ENCODE measurements at places on chromosomes 7 and 10.

GRCh38 chr7:104963991-104964385 lies 50.0 kb upstream of the KMT2E start:
- DNase-seq, result no peak

GRCh38 chr10:103197174-103197573 lies 4.1 kb upstream of the NT5C2 start:
- DNase-seq, result peak; percentile 40

- DNase-seq, result no peak
Measured at GRCh38 chr7:7051206-7051877, 131.0 kb upstream of the C1GALT1 start.

DNA sequence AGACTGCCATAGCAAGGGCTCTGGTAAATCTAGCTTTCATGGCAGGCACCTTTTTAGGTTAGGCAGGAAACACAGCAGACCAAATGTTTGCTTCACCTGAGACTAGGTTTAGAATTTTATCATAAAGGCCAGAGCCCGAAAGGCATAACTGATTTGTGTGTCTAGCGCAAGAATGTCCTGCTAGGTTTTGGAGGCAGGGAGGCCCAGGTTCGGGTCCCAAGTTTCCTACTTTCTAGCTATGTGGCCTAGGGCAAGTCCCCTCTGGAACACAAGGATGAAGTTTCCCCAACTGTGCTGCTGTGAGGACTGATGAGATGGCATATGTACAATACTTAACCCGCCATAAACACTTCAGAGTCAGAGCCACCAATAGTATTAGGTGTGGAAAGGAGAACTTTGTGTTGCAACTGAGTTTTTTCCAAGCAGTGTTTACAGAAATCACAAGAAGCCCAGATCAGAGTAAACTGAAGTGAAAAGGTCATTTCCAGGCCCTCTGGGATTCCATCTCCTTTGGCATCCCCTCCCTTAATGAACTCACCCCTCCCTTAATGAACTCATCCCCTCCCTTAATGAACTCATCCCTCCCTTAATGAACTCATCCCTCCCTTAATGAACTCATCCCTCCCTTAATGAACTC lies 244.9 kb downstream of the SKAP2 start:
- no peak for DNase-seq

- DNase-seq, result no peak
Measured at GRCh38 chr7:85130702-85131101, 56.2 kb downstream of the SEMA3D start.

DNA sequence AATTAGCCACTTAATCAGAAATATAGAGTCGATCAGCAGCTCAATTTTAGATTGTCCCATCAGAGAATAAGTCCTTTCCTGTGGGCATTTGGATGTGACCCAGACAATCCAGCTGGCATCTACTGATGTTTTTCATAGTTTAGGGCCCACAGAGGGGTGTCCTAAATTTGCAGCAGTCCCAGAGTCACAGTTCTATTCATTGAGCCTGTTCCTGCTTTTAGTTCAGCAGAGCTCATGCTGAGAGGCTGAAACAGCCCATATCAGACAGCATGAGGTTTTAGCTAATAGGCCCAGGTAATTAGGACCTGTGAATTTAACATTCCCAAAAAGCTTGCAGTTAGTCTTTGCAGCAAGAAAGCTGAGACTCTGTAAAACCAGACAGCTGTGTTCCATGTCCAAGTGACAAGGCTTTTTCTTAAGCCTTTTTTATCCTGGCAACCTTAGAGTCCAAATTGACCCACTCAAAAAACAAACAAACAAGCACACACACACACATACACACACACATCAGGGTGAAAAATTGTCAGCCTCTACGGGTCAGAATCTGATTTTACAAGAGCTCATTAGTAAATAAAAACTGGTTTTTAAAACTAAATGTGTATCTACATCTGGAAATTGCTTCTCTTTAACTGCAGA lies 33.7 kb downstream of the ANKIB1 start:
- no peak for DNase-seq

DNA sequence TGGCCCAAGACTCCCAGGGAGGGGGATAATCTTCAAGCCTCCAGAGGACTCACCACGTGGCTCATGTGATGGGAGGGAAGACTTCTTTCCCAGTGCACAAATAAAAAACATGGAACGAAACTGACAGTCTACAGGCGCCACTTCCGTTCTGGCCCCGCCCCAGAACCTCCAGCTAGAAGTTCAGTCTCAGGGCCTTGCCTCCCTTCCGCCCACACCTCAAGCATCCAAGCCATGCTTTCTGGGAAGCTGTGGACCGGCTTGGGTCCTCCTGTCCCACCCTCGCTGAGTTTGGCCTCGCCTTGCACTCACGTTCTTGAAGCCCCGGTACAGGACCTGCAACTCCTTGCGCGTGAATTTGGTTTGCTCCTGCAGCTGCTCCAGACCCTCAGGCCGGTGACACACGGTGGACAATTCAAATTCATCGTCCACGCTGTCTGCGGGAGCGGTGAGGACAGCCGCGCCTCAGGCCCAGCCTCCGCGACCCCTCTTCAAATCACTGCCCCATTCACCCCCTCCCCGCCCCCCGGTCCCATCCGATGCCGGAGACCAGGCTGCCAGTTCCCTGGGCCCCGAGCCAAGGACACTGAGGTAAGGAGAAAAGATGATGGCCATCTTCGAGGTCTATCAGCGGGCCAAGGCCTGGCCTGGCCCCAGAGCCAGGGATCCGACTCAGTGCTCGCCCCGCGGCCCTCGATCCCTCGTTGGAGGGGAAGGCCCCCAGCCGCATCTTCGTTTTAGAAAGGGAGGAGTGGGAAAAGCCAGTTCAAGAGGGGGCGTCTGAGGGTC lies 10.7 kb upstream of the OGA start:
- peak; percentile 58 for DNase-seq

GRCh38 chr7:47298636-47299035 lies 283.3 kb downstream of the TNS3 start:
- no peak for DNase-seq

- peak; percentile 78 for DNase-seq
Measured at GRCh38 chr7:88344956-88345832, 38.5 kb upstream of the STEAP4 start.

- no peak for DNase-seq
Measured at GRCh38 chr7:19290968-19291367, 145.7 kb upstream of the FERD3L start.

DNA sequence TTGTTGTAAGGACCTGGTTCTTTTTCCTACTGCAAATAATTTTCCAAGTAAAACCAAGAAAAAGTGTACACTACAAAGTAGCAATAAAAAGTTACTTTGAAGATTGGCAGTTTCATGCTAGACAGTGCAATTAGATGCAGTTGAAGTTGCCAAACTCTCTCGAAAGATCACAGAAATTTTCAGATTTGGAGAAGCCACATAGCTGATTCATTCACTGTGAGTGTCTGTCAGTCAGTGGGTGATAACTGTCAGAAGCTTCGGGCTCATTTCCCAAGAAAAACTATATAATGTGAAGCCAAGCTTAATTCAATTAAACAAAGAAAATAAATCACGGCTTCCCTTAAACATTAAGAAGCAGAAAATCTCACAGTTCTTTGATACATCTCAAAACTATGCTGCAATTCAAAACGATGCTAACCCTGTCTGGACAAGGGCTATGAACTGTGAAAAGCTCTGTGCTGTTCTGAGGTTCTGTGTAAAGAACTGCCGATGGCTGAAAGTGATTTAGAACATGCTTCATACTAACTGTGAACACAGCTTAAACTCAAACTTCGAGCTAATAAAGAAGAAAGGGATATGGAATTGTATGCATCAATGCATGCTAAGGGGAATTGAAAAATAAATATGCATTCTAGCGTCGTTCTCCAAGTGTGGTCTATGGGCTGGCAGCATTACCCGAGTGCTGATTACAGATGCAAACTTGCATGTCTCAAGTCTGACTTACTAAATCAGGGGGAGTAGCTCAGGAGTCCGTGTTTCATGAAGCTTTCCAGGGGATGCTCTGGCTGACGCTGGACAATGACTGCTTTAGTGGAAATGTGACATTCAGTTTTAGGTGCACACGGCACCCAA lies 557.4 kb downstream of the CALN1 start:
- no peak for DNase-seq

GRCh38 chr10:117609095-117609795 lies 66.7 kb downstream of the EMX2 start:
- DNase-seq, result peak; percentile 81

DNA sequence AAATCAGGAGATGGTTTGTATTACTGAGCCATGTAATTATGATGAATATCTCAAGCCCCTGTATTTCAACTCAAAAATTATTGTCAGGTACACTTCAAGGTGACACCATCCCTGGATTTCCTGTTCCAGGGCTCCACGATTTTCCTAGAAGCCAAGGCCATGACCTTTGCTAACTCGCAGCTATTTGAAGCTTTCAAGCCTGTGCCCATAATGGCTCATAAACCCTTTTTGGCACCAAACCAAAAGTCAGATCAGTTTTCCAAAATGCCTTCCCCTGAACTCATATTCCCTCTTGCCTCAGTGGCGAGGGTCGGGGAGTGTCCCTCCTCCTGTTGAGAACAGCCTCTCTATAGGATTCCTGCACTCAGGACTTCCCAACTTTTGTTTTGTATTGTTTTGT lies 70.8 kb downstream of the HIP1 start:
- DNase-seq, result no peak

GRCh38 chr7:159091480-159092475 lies 52.9 kb downstream of the VIPR2 start:
- DNase-seq, result peak; percentile 5

GRCh38 chr10:119352807-119353206 lies 145.4 kb downstream of the GRK5 start:
- no peak for DNase-seq

DNA sequence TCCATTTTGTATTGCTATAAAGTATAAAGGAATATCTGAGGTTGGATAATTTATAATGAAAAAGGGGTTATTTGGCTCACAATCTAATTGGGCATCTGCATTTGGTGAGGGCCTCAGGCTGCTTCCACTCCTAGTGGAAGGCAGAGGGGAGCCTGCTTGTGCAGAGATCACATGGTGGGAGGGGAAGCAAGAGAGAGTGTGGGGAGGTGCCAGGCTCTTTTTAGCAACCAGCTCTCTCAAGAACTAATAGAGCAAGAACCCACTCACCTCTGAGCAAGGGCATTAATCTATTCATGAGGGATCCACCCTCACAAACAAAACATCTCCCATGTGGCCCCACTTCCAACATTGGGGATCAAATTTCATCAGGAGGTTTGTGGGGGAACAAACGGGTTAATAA lies 64.6 kb downstream of the OGDH start:
- DNase-seq, result no peak

- no peak for DNase-seq
Measured at GRCh38 chr10:128018236-128018635, 108.0 kb downstream of the MKI67 start.

GRCh38 chr10:95691281-95691680 lies 2.4 kb downstream of the TCTN3 start:
- DNase-seq, result no peak

DNA sequence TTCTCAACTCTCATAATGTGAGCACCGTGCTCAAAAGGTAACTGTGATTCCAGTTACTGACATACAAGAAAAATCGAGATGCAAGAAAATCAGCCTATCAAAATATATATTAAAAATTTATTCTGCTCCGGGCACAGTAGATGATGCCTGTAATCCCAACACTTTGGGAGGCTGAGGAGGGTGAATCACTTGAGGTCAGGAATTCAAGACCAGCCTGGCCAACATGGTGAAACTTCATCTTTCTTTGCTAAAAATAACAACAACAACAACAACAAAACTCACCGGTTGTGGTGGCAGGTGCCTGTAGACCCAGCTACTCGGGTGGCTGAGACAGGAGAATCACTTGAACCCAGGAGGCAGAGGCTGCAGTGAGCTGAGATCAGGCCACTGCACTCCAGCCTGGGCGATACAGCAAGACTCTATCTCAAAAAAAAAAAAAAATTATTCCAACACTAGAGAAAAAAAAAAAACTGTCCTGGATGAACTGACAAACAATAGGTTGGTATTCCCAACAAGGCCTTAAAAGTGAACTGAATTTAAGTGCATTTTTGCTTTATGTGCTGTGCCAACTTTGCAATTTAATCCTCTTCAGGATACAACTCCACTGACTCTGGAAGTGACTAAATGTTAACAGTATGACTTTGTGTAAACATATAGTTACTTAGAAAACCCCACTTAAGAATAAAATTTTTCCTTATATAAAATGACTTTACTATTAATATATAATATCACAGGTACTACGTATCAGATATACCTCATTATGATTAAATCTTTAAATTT lies 51.1 kb downstream of the JMJD1C start:
- no peak for DNase-seq

GRCh38 chr7:133139350-133139749 lies 57.5 kb upstream of the CHCHD3 start:
- DNase-seq, result no peak

GRCh38 chr7:157412021-157412443 lies 75.2 kb downstream of the DNAJB6 start:
- DNase-seq, result no peak

DNA sequence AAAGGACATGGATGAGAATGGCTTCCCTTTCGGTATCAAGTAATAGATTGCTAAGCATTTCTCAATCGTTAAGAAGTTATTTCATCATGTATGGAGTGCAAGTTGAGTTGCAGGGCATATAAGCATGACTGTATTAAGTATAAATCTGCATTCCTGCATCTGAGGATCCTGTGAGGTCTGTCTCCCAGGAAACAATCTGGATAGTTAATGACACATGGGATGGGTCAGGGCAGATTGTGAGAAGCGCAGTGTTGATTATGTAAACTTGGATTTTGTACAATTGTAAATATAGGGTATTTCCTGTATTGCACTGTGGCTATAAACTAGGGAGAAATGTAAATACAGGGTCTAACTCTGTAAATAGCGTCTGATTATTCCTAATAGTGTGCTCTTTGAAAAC lies 102.6 kb downstream of the PLXDC2 start:
- no peak for DNase-seq

GRCh38 chr7:67550801-67551436 lies 554.3 kb downstream of the TYW1 start:
- no peak for DNase-seq

GRCh38 chr7:37920305-37920848 lies at the start of gene EPDR1:
TSS of gene EPDR1 (plus strand) at chr7:37920640. CDS start at chr7:37920940, 300 bp downstream.
- DNase-seq, result peak; percentile 80

DNA sequence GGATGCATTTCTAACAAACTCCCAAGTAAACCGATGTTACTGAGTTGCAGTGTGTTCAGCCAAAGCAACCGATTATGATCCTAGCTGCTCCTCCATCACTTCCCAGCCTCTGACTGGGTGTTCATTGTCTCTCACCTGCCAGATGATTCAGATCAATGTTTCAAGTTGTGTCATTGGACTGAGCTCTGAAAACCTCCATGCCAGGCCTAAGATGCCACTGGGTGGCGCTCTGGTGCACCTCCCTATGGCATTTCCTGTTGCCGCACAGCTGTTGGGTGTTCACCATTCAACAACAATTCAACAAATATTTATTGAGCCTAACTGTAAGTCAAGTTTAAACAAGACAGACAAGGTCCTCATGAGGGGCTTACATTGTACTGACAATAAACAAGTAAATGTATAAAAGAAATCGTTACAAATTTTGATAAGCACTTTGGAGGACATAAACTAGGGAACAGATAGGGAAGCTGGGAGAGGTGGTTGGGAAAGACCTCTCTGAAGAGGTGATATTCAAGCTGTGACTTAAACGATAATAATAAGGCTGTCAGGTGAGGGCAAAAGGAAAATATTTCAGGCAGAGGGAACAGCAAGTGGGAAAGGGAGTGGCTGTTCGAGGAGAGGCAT lies 22.8 kb downstream of the RGR start:
- no peak for DNase-seq

- peak; percentile 71 for DNase-seq
Measured at GRCh38 chr10:80202934-80203834, 2.2 kb downstream of the ANXA11 start.

- no peak for DNase-seq
Measured at GRCh38 chr7:31027161-31027965, 24.7 kb upstream of the ADCYAP1R1 start.

- no peak for DNase-seq
Measured at GRCh38 chr7:144011458-144012230, 11.5 kb downstream of the OR6B1 start.
